ENCODE measurements at places on chromosomes 4 and X.

DNA sequence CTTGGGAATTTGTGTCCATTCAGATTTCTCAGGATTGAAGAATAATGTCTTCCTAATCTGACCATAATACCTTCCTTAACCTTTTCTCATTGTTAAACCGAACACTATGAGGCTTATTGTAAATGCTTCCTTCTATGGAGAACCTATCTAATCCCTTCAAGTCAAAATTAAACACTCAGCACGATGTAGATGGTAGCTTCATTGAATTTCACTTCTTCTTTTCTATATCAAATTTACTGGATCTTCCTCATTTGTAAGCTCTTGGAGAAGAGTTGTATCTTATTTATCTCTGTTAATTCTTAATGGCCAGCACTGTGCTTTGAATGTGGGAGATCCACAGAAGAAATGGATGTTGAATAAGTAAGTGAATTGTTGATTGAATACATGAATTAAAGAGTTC, 109.0 kb upstream of the RAPGEF2 start:
- no peak for DNase-seq

DNA sequence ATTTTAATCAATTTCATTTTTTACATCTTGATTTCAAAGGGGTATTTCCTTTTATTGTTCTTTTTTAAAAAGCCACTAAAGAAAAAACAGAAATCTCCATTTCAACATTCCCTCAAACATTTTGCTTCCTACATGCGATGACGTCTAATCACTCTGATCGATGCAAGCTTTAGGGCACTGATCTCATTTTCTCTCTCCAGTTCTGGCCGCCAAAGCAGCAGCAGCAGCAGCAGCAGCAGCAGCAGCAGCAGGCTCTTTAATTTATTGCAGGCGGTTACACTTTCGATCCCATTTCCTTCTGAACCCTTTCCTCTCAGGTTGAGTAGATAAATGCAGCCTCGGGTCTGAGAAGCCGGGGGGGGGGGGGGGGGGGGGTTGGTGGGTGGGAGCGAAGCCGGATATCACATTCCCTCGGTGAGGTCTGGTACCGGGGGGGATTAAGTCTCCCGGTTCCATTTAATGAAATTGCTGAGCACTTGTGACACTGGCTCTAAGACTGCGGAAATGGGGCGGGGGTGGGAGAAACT, 3.4 kb upstream of the PCDH7 start:
- DNase-seq = no peak

DNA sequence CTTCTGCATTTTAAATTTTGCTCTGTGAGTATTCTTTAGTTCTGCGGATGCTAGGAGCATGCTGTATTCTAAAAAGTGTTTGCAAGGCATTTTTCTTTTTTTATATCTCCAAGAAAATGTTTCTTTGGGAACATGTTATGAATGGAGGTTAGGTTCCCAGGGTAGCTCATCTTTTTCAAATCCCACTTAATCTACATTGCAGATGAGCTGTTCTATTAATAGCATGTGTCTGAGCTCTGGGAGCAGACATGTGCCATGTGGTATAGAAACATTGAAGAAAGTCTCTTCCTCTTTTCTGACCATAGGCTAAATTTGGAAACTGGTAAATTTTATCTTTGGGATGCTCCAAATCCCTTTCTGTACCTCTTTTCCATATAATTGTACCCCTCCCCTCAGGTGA, 23.2 kb downstream of the DIAPH2 start:
- no peak for DNase-seq

GRCh38 chrX:29471829-29472228, 743.5 kb upstream of the MAGEB2 start:
- DNase-seq = no peak

DNA sequence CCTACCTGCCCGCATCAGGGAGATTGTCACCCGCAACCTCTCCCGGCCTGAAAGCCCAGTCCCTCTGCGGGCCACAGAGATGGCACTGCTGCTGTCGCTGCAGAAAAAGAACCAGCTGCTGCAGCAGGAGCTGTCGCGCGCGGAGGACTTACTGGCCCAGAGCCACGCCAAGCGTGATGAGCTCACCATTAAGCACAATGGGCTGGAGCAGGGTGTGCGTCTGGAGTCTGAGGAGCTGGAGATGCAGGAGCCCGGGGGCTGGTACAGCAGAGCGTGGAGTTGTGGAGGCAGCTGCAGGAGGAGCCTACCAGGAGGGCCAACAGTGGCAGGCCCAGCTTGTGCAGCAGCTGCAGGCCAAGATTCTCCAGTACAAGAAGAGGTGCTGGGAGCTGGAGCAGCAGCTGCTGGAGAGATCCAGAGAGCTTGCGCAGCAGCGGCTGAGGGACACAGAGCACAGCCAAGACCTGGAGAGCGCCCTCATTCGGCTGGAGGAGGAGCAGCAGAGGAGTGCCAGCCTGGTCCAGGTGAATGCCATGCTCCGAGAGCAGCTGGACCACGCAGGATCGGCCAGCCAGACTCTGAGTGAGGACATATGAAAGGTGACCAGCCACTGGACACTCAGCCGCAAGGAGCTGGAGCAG, 11.3 kb downstream of the SMIM10L2A start:
- no peak for DNase-seq

DNA sequence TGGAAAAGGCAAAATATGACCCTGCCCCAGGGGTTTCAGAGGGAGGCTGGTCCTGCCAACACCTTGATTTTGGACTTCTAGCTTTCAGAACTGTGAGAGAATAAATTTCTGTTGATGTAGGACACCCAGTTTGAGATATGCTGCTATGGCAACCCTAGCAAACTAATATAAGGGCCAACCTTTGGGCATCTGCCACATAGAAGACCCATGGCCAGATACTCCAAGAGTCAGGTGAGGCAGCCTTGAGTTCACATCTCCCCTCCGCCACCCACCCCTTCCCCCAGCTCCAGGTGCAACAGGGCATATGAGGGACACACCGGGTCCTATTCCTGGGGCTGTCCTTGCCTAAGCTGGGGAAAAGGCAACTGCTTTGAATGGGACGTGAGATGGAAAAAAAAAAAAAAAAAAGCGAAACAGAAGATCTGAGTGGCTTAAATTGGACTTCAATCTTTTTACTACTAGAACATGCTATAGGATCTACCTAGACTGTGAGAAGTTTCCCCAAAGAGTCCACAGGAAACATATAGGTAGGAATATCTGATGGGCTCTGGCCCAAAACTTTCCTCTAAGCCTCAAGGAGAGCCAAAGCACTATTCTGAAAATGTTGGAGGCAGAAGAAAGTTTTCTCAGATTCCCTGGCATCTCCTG, 56.5 kb upstream of the PROM1 start:
- no peak for DNase-seq

DNA sequence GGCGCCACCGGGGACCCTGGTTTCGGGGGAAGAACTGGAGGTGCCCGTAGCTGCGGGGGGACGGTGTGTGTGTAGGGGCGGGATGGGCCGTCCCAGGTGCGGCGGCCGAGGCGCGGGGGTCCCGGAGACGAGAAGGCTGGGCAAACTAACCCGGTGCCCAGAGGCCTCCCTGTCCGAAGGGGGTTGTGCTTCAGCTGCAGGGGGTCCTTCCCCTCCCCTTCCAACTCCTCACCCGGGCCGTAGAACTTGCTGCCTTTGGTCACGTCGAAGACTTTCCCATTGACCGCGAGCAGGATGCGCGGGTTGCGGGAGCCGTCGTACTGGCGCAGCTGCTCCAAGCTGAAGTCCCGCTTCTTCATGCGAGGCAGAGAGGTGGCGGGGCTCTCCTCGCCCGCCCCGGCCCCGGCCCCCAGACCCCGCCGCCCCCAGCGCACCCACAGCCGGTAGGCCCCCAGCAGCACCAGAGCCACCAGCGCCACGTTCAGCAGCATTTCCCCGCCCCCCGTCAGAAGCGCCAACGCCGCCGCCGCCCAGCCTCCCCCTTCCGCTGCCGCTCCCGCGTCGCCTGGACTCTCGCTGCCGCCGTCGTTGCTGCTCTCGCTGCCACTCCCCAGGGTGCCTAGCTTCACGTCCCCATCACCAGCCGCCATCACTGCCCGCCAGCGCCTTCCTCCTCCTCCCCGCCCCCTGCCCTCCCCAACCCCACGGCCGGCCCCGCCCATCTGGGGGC, at the start of gene PGRMC2:
PGRMC2 (minus strand) TSS at position 673 of the 730 bp plus-strand sequence; CDS start at position 650, 23 bp downstream.
- DNase-seq = peak; percentile 24

DNA sequence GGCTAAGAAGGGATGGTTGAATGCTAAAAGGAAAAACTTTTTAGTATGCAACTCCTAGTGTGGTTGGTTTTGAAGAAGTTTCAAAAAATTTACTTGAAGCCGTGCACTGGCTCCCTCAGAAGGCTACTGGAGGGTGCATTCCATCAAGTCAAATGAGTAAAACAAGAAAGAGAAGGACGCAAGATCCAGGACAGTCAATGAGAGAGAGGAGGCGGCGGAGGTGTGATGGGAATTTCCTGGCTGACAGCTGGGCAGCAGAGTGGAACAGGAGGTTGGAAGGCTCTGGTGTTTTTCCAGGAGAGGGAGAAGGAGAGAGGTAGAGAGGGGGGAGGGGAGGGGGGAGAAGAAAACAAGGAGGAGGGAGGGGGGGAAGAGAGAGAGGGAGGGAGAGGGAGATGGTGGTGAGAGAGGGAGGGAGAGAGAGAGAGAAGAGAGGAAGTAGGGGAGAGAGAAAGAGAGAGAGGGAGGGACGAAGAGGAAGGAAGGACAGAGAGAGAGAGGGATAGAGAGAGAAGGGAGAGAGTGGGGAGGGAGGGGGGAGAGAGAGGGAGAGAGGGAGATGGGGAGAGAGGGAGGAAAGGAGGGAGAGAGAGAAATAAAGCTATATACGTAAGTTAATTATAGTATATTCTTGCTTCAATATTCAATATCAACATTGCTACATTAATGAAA, 126.4 kb downstream of the SH3KBP1 start:
- no peak for DNase-seq

GRCh38 chrX:48934581-48935300, 15.9 kb upstream of the PIM2 start:
- DNase-seq = no peak

- no peak for DNase-seq
These were observed 39.0 kb downstream of the FBXO8 start for GRCh38 chr4:174244441-174244840.

All from activated T-helper 2 cell treated with anti-CD3 and anti-CD28 coated beads, Interferon-gamma antibody, Interleukin-2, Interleukin-4, amounts not matched to agents 10 μg/mL and 5 μg/mL and 100 μg/mL, durations not matched to agents 14 hours and 24 hours and 36 hours (primary cell).